ENCODE measurements at places on chromosomes 12 and 14. TPM values are rescaled to one million over a fixed set of nuclear protein-coding genes. Genes with fewer than 3 reads are reported as not detected.

DNA sequence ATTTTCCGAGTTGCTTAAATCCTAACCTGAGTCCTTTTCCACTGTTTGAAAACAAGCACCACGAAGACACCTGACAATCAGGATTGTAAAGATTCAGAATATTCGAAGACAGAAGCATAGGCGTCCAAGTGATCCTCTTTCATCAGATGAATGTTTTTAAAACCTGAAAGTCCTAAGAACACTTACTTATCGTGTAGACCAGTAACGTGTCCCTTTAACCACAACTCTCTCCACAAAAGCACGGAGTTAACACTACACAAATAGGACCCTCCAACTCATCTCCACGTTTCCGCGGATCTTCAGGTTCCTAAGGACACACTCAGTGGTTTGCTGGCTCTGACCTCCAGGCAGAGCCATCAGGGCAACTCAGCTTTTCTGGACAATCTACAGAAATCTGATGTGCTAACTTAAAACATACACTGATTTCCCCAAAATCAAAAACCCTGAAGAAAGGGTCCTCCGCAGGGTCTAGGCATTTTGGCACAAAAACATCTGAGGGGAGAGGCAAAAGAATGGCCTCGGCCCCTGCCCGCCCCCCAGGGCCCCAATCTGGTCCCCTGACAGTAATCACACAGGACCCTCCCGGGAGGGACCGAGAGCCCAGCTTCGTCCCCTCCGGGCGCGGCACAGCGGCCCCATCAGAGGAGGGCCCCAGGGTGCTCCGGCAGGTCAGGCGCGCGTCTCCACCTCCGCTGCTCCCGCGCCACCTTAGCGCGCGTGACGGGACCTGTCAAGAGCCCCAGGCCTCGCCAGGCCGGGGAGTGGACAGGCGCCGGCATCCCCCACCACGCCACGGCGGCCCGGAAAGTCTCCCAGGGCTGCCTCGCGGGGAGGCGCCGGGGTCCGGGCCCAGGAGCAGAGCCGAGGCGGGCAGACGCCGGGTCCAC, 925 bp downstream of the DICER1 start:
- H3K4me3 ChIP-seq, result peak overlapping the region; percentile 93
- H3K27ac ChIP-seq, result peak overlapping the region; percentile 90
- no peaks in the 10 kb centered on the region for H3K4me1 ChIP-seq
- no peaks in the 10 kb centered on the region for H3K36me3 ChIP-seq

GRCh38 chr12:92989715-92990484, 60.8 kb upstream of the EEA1 start:
- no peak overlapping the region for H3K27ac ChIP-seq
- no peak for DNase-seq
- H3K27me3 ChIP-seq, result no peaks in the 10 kb centered on the region

DNA sequence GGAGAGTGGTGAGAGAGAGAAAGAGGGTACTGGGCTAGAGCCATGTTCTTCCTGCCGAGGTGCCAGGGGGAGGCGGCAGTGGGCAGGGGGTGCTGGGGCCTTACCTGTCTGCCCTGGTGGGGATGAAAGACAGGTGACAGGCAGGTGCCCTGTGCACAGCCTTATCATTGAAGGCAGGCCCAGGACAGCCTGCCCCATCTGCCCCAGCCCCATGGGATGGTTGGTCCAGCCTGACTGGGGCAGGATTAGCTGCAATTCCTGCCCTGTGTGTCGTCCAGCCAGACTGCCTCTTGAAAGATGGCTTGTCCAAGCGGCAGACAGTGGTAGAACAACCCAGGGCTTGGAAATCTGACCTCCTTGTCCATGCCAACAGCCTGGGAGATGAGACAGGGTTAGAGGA, 67.2 kb downstream of the TSPAN11 start:
- H3K36me3 ChIP-seq, result no peaks in the 10 kb centered on the region
- H3K27me3 ChIP-seq, result no peaks in the 10 kb centered on the region
- no peak overlapping the region for H3K4me3 ChIP-seq
- DNase-seq, result no peak
- no peaks in the 10 kb centered on the region for H3K4me1 ChIP-seq

GRCh38 chr14:92494512-92494911, 19.1 kb upstream of the RIN3 start:
- no peak overlapping the region for H3K27ac ChIP-seq
- peaks cover 25% of the 10 kb centered on the region for H3K4me1 ChIP-seq
- DNase-seq, result no peak
- no peaks in the 10 kb centered on the region for H3K27me3 ChIP-seq
- no peaks in the 10 kb centered on the region for H3K36me3 ChIP-seq

DNA sequence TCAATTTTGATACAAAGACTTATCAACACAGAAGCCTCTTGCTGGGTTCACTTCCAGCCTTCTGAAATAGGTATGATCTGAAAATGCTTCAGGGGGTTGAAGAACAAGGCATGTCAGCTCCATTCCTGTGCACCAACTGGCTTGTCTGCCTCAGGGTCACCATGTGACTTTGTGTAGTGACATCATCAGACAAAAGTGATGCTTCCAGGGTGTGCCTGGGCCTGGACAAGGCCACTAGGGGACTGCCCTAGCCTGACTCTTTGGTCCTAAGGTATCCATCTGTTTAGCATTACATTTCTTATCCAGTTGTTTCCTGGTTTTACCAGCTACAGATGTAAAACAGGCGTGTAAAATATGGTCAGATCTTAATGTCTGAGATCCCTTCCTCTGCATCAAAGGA, 155.6 kb downstream of the CAND1 start:
- no peak overlapping the region for H3K27ac ChIP-seq
- no peaks in the 10 kb centered on the region for H3K27me3 ChIP-seq
- H3K4me1 ChIP-seq, result no peaks in the 10 kb centered on the region
- H3K36me3 ChIP-seq, result no peaks in the 10 kb centered on the region
- DNase-seq, result no peak

GRCh38 chr14:68312884-68313610, 479.8 kb downstream of the ZFP36L1 start:
- H3K27me3 ChIP-seq, result no peaks in the 10 kb centered on the region
- no peak overlapping the region for H3K4me3 ChIP-seq
- no peak for DNase-seq
- no peak overlapping the region for H3K27ac ChIP-seq
- no peaks in the 10 kb centered on the region for H3K4me1 ChIP-seq

DNA sequence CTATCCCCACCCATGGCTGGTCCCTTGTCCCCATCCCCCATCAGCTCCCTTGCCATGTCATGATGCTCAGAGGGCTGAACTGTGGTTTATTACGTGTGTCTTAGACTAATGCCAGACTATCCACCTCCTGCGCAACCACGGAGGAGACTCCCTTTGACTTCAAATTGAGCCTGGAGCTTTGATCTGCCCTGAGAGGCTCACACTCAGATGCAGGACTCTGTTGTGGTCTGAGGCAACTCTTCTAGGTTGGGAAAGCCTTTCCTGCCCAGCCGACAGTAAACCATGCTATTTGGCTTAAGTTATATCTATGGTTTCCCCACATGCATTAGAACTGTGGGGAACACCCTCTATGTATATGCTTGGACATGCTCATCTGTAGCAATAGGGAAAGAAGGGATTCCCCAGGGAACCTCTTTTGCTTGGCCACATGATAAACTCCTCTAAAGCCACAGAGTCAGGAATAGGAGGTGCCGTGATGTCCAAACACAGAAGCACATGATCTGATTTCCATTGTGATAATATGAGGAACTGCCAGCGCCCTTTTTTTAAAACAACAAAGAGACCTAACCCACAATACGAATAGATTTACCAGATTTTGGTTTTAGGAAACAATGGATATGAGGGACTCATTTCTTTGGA, 11.1 kb upstream of the LGALS3 start:
- H3K27me3 ChIP-seq, result no peaks in the 10 kb centered on the region
- H3K4me1 ChIP-seq, result no peaks in the 10 kb centered on the region
- peak overlapping the region; percentile 83 for H3K27ac ChIP-seq
- no peak for DNase-seq
- no peaks in the 10 kb centered on the region for H3K36me3 ChIP-seq

DNA sequence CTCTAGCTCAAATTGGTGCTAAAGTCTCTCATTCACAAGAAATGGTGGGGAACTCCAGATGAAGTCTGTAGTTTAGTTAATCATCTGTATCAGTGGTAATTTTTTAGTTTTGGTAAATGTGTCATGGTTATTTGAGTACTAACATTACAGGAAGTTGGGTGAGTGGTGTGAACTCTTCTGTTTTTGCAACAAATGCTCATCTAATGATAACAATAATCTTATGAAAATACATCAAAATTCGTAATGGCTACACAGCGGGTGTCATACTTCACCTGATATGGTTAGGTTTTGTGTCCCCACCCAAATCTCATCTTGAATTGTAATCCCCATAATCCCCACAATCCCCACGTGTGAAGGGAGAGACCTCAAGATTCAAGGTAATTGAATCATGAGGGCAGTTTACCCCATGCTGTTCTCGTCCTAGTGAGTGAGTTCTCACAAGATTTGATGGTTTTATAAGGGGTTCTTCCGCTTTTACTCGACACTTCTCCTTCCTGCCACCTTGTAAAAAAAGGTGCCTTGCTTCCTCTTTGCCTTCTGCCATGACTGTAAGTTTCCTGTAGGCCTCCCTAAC, 209.3 kb upstream of the FOXN3 start:
- no peak overlapping the region for H3K27ac ChIP-seq
- H3K27me3 ChIP-seq, result no peaks in the 10 kb centered on the region
- H3K4me1 ChIP-seq, result peaks cover 16% of the 10 kb centered on the region
- no peak for DNase-seq
- no peak overlapping the region for H3K4me3 ChIP-seq

GRCh38 chr14:56064513-56064912, 53.7 kb upstream of the PELI2 start:
- no peak for DNase-seq
- no peaks in the 10 kb centered on the region for H3K36me3 ChIP-seq
- H3K4me3 ChIP-seq, result no peak overlapping the region
- H3K4me1 ChIP-seq, result no peaks in the 10 kb centered on the region

GRCh38 chr14:96050482-96050881, 11.3 kb downstream of the C14orf132 start:
- no peak overlapping the region for H3K4me3 ChIP-seq
- DNase-seq, result no peak
- H3K4me1 ChIP-seq, result peaks cover 4% of the 10 kb centered on the region
- no peak overlapping the region for H3K27ac ChIP-seq

GRCh38 chr14:50805396-50805795, 25.6 kb downstream of the NIN start:
- H3K4me1 ChIP-seq, result peaks cover 12% of the 10 kb centered on the region
- no peaks in the 10 kb centered on the region for H3K36me3 ChIP-seq
- H3K27ac ChIP-seq, result no peak overlapping the region
- no peaks in the 10 kb centered on the region for H3K27me3 ChIP-seq

DNA sequence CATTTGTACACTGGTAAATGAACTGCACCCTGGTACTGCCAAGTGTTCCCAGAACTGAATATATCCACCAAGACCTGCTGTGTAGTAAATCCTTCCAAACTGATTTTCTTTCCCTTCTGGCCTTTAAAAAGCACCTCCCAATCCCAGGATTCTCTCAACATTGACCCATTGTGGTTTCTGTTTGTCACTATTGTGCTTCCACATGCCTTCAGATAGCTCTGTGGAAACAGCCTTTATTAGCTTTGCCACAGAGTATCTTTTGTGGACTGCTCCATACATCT, 949 bp upstream of the KIF21A start:
- no peaks in the 10 kb centered on the region for H3K27me3 ChIP-seq
- DNase-seq, result no peak
- H3K27ac ChIP-seq, result peak overlapping the region; percentile 97

GRCh38 chr14:90503582-90503981, 106.8 kb downstream of the CALM1 start:
- H3K27me3 ChIP-seq, result no peaks in the 10 kb centered on the region
- H3K27ac ChIP-seq, result no peak overlapping the region
- no peaks in the 10 kb centered on the region for H3K4me1 ChIP-seq
- DNase-seq, result no peak
- H3K36me3 ChIP-seq, result no peaks in the 10 kb centered on the region

DNA sequence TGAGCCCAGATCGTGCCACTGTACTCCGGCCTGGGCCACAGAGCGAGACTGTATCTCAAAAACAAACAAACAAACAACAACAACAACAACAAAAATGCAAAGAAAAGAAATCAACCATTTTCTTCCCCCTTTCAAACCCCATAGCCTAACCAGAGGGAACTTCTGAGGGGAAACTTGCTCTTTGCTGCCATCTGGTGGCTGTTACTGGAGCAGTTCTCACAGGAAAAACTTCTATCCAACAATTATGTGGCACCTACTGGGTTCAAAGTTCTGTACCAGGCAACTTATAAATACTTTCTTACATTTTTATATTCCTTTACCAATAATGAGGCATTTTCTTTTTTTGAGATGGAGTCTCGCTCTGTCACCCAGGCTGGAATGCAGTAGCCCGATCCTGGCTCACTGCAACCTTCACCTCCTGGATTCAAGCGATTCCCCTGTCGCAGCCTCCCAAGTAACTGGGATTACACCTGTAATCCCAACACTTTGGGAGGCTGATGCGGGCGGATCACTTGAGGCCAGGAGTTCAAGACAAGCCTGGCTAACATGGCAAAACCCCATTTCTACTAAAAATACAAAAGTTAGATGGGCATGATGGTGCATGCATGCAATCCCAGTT, 50.9 kb upstream of the BICDL1 start:
- no peaks in the 10 kb centered on the region for H3K36me3 ChIP-seq
- peak; percentile 61 for DNase-seq
- no peak overlapping the region for H3K27ac ChIP-seq
- H3K4me3 ChIP-seq, result no peak overlapping the region
- no peaks in the 10 kb centered on the region for H3K4me1 ChIP-seq

DNA sequence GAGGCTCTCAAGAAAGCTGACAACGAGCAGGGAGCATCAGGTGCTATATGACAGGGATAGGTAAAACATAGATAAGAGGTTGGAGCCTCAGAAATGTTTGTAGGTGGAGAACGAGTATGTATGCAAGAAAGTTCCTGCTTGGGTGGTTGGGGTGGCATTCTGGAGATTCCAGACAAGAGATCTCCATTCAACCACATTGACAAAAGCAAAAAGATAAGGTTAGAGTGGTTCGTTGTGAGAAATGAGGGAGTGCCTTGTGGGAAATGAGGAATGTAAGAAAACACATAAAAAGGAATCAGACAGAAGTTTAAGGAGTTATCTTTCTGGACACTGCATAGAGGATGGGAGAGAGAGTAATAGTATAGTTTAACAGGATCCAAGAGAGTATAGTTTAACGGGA, 290.3 kb downstream of the DPF3 start:
- H3K27ac ChIP-seq, result no peak overlapping the region
- H3K4me1 ChIP-seq, result no peaks in the 10 kb centered on the region
- no peak for DNase-seq
- no peaks in the 10 kb centered on the region for H3K27me3 ChIP-seq
- no peak overlapping the region for H3K4me3 ChIP-seq
- H3K36me3 ChIP-seq, result no peaks in the 10 kb centered on the region

DNA sequence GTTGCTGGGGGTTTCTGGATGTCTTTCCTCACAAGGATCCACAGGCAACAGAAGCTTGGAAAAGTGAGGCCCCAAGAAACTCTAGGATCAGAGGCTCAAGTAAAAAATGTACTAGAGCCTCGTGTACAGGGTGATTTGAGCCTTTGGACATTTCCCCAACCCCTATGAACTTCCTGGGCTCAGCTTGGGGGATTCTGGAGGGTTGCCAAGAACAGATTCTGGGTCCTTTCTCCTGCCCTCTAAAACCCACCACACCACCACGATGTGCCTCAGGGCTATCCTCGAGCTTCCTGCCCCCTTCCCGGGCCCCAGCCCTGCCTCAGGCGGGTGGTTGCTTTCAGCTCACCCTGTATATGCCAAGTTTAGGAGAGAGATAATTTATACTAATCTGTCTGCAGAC, 583 bp downstream of the FAM186B start:
- no peaks in the 10 kb centered on the region for H3K27me3 ChIP-seq
- no peak overlapping the region for H3K4me3 ChIP-seq
- no peak overlapping the region for H3K27ac ChIP-seq

Gene AKAP3
- total RNA-seq, result 0.79 TPM

Gene POTEG
- not detected for total RNA-seq

Gene PDE3A
- 80.7 TPM for total RNA-seq

Gene CSRP2
- 11.6 TPM for total RNA-seq

Gene TMTC1
- 60.1 TPM for total RNA-seq

Gene GABARAPL1
- 335 TPM for total RNA-seq

Gene CD69
- 2.6 TPM for total RNA-seq

Gene RERGL
- not detected for total RNA-seq

Gene SLCO1B3
- total RNA-seq, result not detected
